Panc1 (cell line): ENCODE measurements at places on chromosomes 1 and 21.

DNA sequence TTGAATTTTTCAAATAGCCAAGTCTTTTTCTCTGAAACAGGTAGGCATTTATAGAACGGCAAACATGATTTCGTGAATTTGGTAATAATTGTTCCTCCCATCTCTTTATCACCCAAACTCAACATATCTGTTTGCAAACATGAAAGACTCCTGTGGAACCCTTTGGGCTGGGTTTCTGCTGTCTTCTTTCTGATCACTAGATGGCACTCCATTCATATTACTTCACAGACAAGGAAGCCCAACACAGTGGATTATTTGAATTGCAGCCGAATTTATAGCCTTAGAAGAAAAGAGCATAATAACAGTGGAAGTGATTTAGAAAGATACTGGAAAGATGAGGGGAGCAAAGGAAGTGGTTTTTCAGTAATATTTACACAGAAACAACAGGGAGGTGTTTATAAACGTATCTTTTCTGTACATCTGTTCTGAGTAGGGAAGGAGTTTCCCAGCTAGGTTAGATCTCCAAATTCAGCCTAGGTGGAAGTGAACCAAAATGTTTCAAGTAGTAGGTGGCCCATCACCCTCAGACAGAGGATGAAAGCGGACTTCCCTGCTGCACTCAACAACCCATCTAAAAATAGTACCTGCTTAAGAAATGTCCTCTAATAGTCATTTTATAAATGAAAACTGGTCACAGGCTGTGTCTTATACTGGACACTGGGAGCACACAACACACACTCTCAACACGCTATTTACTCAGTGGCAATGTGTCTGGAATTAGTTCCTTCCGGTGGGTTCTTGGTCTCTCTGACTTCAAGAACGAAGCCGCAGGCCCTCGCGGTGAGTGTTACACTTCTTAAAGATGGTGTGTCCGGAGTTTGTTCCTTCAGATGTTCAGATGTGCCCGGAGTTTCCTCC lies 67.6 kb downstream of the MAP3K21 start:
- DNase-seq, result peak; percentile 51

GRCh38 chr1:228452194-228453021 lies 34.8 kb upstream of the RNF187 start:
- no peak for DNase-seq

DNA sequence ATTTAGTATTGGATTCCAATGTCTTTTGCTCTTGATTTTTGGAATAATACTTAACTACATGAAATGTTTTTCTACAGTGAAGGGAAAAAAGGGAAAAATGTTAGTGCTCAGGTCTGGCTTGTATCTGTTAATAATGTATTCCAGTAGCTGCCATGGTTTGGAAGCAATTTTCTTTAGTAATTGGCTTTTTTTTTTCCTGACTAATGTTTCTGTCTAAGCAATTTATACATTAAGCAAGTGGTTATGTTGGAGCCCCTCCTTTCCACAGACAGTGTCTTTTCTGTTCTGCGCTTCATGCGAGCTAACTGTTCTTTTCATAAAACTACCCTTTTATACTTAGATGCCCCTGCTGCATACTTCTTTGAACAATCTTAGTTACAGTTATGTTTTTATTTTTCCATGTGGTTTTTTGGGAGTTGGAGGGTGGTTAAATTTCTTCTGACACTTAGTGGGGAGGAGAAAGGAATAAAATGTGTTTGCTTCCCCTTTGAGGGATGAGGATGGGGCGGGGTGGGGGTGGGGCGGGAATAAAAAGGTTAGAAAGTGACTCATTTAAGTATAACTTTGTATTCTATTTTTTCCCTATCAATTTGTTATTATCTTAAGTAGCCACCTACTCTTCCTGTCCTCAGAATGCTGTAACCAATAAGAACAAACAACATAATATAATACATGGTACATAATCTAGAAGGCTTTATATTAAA lies 83.1 kb downstream of the CLIC4 start:
- DNase-seq, result no peak

- DNase-seq, result no peak
Observed at GRCh38 chr1:89781494-89782126, 39.2 kb upstream of the LRRC8D start.

DNA sequence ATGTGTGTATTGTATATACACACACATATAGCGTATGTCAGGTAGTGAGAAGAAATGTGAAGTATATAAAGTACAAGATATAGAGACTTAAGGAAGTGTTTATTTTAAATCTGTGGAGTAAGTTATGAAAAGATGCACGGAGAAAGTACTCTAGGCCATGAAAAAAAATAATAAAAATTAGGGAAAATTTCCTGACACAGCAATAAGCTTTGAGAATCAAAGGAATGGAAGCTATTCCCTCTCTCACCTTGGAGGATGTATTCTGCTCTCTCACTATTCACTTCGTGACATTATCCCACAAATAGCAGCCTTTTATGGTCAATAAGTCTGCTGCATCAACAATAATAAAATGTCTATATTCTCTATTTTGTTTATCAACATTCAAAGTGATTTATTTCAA lies 700.4 kb upstream of the RGS18 start:
- DNase-seq, result no peak

GRCh38 chr1:222749927-222750326 lies 12.9 kb downstream of the FAM177B start:
- no peak for DNase-seq

GRCh38 chr1:201399018-201399351 lies at the start of gene LAD1:
Gene LAD1 (minus strand): TSS chr1:201399324. CDS start chr1:201399306, 18 bp downstream.
- no peak for DNase-seq

- DNase-seq, result no peak
Observed at GRCh38 chr21:39115576-39116235, 67.5 kb downstream of the PSMG1 start.

GRCh38 chr1:15668089-15668754 lies 15.9 kb upstream of the PLEKHM2 start:
- no peak for DNase-seq

DNA sequence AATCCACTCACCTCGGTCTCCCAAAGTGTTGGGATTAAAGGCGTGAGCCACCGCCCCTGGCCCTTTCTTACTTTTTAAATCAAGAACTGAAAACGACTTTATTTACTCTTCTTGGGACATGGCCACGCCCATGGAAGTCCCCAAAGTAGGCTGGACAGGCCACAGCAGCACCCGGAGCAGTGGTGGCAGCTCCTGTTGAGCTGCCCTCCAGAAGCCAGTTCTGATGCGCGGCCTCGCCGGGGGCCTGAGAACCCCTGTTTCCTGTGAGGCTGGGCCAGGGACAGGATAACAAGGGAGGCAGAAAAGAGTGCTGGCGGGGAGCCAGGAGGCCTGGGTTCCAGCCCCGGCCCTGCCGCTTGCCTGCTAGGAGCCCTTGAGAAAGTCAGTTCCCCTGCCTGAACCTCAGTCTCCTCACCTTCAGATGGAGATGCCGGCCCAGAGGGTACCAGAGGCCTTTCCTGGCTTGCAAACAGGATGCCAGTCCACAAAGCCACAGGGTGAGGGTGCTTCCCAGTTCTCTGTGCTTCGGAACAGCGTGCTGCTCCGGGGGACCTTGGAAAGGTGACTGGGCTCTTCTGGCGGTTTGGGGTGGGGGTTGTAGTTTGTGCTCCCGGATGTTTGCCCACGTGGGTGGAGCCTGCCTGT lies 59.4 kb downstream of the RUNX3 start:
- no peak for DNase-seq

- DNase-seq, result no peak
Observed at GRCh38 chr1:217137210-217137881, 414.1 kb upstream of the ESRRG start.

DNA sequence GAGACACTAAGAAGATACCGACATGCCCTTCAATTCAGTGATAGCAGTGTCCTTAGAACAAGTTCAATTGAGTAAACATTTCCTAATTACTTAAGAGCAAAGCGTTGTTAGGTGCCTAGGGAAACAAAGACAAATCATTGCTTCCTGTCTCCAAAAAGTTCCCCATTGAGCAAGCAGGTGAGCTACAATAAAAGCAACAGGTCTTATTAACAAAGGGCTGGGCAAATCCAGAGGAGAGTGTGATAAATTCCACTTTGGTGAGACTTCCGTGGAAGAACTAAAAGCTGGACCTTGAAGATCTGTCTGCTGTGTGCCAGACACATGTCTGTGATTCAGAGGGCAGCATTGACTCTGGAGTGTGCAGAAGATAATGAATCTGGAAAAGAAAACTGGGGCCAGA lies 1.9 kb upstream of the TUT4 start:
- DNase-seq, result no peak

DNA sequence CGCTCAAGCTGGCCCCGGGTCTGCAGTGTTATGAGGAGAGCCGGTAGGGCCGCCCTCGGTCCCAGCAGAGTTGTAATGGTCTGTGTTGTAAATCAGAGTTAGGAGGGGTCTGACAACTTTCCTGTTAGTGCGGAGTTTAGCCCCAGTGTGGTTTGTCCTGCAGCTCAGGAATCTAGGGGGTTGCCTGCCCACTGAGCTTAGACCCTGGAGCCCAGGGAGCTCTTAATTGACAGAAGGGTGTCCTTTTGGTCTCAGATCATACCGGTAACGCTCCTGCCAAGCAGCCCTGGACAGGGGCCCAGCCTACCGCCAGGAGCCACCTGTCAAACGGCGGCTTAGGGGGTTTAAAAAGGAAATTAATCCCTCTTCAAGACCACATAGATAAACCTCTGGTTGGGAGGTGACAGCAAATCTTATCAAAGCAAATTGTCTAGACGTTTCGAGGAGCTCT lies 164.4 kb downstream of the DYRK1A start:
- DNase-seq, result no peak

GRCh38 chr1:3906672-3907020 lies 6.6 kb upstream of the C1orf174 start:
- DNase-seq, result no peak

DNA sequence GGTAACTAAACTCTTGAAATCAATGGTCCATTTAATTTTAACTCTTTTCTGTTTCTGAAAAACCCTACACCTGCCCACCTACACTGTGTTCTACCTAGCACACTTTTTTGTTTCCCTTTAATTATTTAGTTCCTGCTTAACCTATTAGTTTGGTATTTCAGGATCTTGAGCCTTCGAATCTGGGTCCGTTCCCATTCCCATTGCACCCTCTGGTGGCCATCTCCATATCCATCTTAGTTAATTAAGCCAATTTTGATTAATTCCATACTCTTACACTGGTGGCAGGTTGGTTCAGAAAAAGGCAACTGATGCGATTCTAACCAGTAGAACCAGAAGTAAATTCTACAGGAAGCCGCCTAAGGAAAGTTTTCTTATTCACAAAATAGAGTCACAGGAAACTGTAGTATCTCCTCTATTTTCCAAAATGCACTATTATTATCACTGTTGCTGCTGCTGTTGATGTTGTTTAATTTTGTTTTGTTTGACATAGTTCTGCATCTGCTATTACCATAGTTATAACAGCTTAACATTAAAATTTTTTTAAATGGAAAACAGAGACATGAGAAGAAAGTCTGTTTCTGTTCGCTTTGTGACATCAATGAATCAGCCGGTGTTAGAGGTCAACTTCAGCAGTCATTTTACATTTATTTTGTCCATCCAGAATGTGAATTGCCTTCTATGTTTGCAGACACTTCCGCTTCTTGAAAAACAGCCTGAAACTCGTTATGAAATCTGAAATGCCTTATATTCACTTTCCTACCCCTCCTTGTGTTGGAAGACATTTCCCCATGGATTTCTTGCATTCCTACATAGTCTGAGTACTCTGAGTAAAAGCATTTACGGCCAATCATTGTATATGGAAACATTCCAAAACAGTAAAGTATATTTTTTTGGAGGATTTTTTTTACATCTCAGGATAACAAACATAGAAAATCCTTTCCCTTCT lies 115.5 kb upstream of the NCAM2 start:
- peak; percentile 8 for DNase-seq

DNA sequence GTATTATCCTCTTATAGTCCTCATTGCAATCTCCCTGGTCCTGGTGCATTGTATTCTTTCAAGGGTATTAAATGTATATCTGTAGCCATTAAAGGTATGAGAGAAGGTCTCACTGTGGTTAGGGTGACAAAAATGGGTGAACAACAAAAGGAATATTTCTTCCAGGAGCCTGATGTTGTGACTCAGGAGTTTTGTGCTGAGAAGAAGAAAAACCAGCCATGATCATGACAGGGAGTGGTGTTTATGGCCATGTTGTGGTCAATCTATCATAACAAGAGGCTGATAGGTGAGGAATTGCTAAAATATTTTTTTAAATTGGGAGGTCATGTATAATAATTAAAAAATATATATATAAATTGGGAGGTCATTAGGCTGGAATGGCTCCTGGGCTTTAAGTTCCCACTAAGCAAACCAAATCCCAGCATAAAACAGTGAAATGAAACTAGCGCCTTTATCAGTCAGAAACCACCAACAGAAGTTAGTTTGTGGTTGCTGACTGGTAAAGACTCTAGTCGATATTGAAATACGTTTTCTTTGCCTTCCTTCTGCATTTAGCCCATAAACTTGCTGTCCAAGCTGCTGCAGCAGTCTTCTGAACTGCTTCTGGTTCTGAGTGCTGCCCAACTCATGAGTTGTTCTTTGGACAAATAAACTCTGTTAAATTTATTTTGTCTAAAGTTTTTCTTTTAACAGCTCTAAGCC lies 60.3 kb downstream of the TBX19 start:
- DNase-seq, result no peak

DNA sequence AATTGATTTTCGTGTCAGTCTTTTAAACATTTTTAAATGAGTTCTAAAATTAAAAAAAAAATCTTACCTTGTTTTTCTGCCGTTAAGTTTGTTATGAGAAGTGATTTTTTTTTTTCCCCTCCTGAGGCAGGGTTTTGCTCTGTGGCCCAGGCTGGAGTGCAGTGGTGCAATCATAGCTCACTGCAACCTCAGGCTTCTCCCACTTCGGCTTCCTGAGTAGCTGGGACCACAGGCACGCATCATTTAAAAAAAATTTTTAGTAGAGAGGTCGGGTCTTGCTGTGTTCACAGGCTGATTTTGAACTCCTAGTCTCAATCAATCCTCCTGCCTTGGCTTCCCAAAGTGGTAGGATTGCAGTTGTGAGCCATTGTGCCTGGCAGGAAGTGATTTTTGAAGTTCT lies 41.1 kb downstream of the MTR start:
- no peak for DNase-seq

DNA sequence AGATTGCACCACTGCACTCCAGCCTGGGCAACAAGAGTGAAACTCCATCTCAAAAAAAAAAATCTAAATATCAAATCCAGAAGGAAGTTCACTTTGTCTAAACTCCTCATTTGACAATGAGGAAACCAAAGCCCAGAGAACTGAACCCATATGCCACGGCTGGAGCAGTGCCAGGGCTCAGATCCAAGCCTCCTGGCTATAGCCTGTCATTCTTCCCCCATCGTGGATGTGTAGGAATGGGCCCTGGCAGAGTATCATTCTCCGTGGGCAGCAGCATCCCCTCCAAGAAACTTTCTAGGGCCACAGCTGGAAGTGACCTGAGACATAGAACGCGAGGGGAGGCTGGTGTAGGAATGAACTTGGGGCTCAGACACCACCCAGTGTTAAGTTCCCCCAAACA lies 47.2 kb downstream of the CAPN9 start:
- no peak for DNase-seq

GRCh38 chr1:214419650-214420049 lies 131.8 kb downstream of the PTPN14 start:
- DNase-seq, result no peak
